ENCODE measurements at places on chromosomes 11 and 22. TPM values are rescaled to one million over a fixed set of nuclear protein-coding genes. Genes with fewer than 3 reads are reported as not detected.

DNA sequence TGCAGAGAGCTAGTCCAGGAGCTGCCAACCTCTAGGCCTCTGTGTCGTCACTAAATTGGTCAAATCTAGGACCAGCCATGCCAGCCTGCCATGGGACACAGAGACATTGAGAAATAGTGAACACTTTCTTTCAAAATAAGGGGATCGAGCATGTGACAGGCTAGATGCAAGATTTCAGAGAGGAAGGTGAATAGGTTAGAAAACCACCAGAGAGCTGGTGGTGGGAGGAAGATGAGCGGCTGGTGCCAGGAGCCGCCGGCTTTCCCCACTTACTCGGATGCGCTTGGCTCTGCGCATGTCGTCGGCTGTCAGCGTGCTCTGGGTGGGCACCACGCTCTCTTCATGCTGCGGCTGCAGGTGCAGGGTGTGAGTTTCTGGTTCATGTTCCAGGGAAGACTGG lies 35.4 kb upstream of the NFRKB start:
- DNase-seq = peak; percentile 58

GRCh38 chr11:62001450-62002191 lies 34.2 kb upstream of the FTH1 start:
- peak; percentile 49 for DNase-seq

DNA sequence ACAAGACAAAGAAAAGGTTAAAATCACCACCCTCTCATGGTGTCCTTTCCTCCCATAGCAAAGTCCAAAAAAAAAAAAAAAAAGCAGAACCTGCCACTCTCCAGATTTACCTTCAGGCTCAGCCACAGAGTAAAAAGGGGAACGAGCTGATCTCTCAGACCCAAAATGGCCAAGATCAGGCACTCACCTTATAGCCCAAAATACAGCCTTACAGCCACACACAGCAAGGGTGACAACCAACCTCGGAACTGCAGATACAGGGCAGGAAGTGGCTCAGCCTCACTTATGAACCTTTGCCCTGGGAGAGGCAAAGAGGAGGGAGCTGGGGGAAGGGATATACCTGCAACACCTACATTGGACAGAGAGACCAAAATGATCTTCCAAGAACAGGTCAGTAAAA lies 4.5 kb downstream of the FHIP1B start:
- DNase-seq = no peak

- DNase-seq = no peak
These were observed 339.8 kb upstream of the NARS2 start for GRCh38 chr11:78914503-78914902.

- DNase-seq = no peak
These were observed 7.2 kb downstream of the RNF215 start for GRCh38 chr22:30380011-30380410.

GRCh38 chr11:45392591-45393091 lies 106.5 kb upstream of the SYT13 start:
- no peak for DNase-seq

The FBXO3 gene
- total RNA-seq = 25.5 TPM
